ENCODE measurements at places on chromosomes 4 and X.

GRCh38 chr4:167838686-167839085 lies 253.7 kb upstream of the ANXA10 start:
- DNase-seq, result peak; percentile 61

- no peak for DNase-seq
These were observed 845 bp downstream of the ZAR1 start for GRCh38 chr4:48490680-48491513.

- peak; percentile 20 for DNase-seq
These were observed 9.1 kb downstream of the MED28 start for GRCh38 chr4:17623451-17624001.

- DNase-seq, result no peak
These were observed 6.6 kb upstream of the PPM1K start for GRCh38 chr4:88291003-88291402.

DNA sequence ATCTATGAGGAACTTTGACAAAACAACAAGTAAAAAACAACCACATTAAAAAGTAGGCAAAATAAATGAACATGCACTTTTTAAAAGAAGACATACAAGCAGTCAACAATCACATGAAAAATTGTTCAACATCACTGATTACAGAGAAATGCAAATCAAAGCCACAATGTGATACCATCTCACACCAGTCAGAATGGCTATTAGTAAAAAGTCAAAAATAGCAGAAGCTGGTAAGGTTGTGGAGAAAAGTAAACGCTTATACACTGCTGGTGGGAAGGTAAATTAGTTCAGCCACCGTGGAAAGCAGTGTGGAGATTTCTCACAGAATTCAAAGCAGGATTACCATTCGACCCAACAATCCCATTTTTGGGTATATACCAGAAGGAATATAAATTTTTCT lies 17.0 kb upstream of the LNX1 start:
- DNase-seq, result no peak

- DNase-seq, result peak; percentile 13
These were observed 43.3 kb downstream of the CD40LG start for GRCh38 chrX:136691028-136691809.

- DNase-seq, result no peak
These were observed 25.7 kb upstream of the SHROOM4 start for GRCh38 chrX:50839730-50840129.
